Ovary (tissue), 10 donors: ENCODE measurements at places on chromosomes 2 and 18. TPM values are rescaled to one million over a fixed set of nuclear protein-coding genes. Genes with fewer than 3 reads are reported as not detected.

The HNMT gene
- 129 TPM for total RNA-seq

The MYOM1 gene
- 7.3 TPM for total RNA-seq

The CNDP1 gene
- total RNA-seq: not detected

The TMEM37 gene
- total RNA-seq: 17.4 TPM

The GTF2A1L gene
- total RNA-seq: 3.2 TPM

The SERPINB2 gene
- 11.4 TPM for total RNA-seq

The PTPRN gene
- not detected for total RNA-seq

The RNF103 gene
- 25.1 TPM for total RNA-seq

The FBLN7 gene
- 0.94 TPM for total RNA-seq

The FBXO11 gene
- total RNA-seq: 77.5 TPM

The GNAL gene
- 2.6 TPM for total RNA-seq

The UGT1A8 gene
- total RNA-seq: not detected
